ENCODE measurements at places on chromosomes 12 and 14.

DNA sequence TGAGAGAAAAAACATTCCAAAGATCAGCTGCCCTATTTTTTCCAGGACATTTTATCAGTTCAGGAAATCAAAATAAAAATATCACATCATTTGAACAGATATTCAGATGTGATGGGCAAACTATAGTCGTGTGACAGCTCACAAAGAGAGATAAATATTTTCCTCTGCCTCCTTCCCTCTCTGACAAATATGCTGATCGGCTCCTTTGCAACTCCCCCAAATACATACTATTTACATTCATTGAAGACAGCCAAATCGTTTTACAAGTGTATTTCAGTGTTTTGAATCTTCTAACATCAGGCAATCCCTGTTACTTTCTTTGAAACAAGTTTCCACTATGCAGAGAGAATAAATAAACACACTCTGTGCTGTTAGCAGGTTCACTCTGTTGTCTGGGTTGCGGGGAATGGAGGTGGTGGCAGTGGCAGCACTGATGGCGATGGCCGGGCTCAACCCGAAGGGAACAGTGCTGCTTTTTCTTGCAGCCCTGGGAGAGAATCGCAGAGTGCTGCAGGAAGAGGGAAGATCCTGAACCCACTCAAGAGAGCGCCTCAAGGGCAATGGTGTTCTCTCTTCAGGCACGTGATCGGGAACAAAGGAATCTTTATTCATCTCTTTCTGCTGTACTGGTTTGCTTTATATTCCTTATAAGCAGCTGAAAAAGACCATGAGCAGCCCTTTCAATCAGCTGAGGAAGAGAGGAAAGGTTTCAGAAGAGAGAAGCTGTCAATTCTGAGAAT is 142.5 kb downstream of the PHLDA1 start:
- no peak for DNase-seq

GRCh38 chr12:2243275-2243674 is 190.5 kb downstream of the CACNA1C start:
- DNase-seq: no peak

DNA sequence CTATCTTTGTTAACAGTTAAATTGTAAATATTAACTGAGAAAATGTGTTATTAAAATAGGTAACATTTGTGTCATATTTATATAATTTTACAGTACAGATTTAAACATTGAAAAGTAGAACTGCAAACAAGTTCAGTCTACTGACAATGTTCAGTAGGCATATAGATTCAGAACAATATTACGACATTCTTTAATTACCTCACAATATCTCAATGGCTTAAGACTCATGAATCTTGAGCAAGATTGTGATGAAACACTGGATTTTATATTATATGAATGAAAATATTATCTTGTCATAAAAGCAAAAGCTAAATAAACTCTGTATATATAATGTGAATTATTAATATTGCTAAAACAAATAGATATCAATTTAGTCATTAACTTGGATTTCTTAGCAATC is 194.9 kb downstream of the ADAMTS20 start:
- DNase-seq: no peak

DNA sequence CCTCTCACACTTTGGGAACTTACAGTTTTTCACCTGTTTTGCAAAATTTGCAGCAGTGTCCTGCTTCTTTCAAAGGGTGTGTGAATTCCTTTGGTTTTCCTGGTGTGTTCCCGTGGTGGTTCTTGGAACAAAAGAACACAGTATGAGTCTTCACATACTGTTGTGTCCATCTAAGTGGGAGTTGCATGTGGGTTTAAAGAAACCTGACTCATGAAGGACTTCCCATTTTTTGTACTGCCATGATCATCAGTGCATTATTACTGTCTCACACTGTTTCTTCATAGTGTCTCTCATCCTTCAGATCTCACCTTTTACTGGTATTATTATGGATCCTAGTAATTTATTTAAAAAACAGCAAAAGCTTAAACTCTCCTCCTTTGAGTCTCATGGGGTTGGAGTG is 3.8 kb upstream of the GZMH start:
- DNase-seq: no peak

GRCh38 chr12:95291501-95291900 is 73.9 kb downstream of the VEZT start:
- DNase-seq: no peak

DNA sequence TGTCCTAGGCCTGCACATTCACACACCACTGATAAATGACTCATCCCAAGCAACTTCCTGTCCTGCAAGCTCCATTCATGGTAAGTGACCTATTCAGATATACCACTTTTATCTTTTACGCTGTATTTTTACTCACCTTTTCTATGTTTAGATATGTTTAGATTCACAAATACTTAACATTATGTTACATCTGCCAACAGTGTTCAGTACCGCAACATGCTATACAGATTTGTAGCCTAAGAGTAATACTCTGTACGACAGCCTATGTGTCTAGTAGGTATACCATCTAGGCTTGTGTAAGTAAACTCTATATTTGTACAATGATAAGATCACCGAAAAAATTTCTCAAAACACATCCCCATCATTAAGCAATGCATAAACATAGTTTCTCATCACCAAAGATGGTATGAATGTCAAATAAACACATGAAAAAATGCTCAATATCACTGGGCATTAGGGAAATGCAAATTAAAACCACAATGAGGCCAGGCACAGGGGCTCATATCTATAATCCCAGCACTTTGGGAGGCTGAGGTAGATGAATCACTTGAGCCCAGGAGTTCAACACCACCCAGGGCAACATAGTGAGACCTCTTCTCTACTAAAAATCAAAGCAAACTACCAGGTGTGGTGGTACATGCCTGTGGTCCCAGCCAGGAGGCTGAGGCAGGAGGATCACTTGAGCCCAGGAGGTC is 20.7 kb downstream of the ATXN2 start:
- DNase-seq: no peak

- DNase-seq: no peak
Measured at GRCh38 chr14:62661818-62662217, 383.4 kb downstream of the KCNH5 start.

DNA sequence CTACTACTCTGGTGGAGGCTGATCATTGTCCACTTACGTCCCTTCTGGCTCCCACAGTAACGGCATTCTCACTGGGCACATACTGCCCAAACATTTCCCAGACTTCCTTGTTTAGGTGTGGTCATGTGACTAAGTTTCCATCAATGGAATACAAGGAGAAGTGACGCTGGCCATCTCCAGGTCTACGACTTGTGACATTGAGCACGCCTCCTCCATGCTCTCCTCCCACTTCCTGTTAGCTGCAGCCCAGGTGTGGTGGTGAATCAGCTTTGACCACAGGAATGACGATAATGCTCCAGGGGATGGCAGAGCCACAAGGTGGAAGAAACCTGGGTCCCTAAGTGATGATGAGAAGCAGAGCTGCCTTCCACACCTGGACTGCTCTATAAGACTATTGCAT is 6.0 kb upstream of the SLC24A4 start:
- DNase-seq: no peak

- DNase-seq: no peak
Measured at GRCh38 chr12:1881301-1881700, 37.2 kb downstream of the CACNA2D4 start.

DNA sequence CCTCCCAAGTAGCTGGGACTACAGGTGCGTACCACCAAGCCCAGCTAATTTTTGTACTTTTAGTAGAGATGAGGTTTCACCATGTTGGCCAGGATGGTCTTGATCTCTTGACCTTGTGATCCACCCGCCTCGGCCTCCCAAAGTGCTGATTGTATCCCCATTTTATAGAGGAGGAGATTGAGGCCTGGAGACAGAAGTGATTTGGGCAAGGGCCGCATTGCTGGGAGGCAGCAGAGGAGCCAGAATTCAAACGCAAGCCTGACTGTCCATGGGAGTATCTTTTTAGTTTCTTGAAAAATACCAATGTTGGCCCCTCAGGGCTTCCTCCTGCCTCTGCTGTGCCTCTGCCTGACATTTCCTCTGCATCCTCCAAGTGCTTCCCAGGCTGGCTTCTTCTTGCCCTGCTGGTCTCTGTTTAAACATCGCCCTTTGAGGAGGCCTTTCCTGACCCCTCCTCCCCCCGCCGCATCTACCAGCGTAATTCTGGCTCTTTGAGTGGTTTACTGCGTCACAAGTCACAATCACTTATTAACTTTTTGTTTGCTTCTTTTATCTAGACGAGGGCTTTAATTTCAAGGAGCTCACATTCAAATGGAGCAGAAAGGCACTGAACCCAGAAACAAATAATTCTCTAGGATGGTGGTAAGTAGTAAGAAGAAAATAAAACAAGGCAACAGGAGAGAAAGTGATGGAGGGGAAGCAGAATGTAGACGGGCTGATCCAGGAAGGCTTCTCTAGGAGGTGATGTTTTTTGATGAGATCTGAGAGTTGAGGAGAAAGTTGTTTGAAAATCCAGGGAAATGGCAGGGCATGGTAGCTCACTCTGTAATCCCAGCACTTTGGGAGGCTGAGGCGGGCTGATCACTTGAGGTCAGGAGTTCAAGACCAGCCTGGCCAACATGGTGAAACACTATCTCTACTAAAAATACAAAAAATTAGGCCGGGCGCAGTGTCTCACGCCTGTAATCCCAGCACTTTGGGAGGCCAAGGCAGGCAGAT is 91.0 kb upstream of the MED13L start:
- no peak for DNase-seq

GRCh38 chr12:131851741-131852550 is 23.8 kb downstream of the MMP17 start:
- DNase-seq: no peak

DNA sequence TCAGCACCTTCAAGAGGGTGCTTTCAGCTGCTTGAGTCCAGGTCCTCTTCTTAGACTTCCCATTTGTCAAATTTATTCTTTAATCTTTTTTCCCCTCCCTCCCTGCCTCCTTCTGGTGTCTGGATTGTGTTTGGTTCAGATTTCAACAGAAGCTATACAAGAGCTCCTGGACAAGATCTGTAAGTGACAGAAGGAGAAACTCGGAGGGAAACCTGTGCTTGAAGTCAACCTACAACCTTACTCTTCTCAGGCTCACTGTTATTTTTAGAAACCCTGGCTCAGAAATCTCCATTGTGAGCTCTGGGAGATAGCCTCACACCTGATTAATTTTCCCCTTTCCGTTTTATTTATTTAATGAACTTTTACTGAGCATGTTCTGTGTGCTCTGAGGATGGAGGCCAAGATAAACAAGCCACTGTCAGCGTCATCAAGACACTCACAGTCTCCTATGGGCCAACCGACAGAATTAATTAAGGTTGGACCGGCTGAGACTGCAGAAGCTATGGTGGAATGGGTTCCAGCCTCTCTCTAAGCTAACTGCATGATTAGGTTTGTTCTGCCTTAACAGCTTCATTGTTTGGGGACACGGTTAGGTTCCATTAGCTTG is 13.5 kb downstream of the PDE1B start:
- no peak for DNase-seq

DNA sequence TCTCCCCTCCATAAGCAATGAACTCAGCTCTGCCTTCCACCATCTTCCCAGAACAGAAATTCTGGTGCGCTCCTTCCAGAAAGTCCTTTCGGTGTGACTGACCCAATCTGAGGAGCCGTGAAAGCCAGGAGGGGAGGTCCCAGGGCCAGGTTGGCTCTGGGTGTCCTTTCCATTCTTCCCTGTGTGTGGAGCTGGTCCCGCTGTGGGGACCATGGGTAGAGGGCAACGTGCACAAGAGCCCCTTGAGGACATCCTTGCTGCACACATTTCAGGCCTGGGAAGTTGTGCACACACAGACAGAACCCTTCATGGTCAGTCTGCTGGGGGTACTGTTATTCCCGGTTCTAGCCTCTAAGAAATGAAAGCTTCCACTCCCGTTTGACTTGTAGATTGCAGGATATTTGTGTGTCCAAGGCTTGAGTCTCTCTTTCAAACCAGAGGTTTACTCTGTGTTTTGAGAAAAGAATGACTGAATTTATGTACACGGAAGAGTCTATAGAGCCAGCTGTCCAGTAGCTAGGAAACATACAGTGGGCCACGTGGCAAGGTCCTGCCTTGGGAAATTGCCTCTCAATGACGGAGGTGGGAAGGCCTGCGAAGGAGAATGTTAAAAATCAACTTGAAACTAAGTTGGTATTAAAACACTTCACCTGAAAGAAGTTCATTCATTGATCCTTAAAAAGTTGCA is 10.1 kb downstream of the NFKBIA start:
- DNase-seq: no peak

- DNase-seq: no peak
Measured at GRCh38 chr12:3620856-3621255, 129.9 kb downstream of the PRMT8 start.

DNA sequence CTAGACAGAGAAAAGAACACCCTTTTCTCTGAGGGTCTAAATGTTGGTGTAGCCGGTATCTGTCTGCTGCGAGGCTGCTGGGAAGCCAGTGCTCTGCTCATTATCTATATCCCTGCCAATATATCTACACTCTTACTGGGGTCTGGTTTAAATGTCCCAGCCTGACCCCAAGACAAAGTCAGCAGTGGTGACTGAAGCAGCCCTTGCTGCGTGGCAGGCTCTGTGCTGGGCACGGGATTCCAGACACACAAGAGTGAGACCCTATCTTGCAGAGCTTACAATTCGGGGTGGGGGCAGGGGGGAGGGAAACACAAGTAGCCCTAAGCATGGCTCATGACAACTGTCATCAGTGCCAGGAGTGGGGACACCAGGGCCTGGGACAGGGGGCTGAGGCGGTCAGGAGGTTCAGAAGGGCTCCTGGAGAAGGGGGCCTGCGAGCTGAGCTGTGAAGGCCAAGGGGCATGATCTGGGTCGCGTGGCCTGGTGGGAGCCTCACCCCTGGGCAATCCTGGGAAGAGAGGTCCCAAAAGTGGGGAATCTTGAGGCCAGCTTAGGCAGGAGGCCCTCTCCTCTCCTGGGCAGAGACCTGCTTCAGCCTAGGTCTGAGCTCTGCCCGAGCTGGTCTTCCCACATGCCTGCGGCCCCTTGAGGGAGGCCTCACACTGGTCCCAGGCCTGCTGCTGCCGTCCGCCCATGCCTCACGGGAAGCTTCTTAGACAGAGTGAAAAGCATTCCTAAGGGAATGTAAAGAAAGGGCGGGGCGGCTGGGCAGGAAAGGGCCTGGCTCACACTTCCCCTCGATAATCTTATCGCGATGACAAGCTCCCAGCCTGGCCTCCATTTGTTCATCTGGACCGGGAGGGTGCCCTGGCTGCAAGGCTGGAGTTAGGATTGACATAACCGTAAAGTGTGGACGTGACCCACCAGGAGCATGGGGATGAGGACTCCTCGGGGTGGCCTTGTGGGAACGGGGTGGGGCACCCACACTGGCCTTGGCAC is 7.3 kb upstream of the RCOR1 start:
- DNase-seq: no peak

DNA sequence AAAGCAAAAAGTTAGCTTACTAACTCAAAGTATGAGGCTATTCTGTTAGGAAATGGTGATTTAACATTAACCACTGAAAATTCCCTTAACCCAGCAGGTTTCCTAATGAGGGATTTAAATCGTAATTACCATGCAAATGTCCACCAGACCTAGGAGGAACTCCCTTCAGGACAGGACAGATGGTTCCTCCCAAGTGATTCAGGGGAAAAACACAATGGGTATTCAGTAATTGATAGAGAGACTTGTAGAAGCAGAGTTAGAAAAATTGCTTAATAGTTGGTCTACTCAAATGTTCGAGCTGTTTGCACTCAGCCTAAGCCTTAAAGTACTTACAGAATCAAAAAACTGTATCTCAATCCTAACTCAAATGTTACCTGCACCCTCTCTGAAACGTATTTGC is 21.6 kb downstream of the RERGL start:
- no peak for DNase-seq
